Thoracic aorta (tissue), 2 donors: ENCODE measurements at places on chromosomes 4 and X. TPM values are rescaled to one million over a fixed set of nuclear protein-coding genes. Genes with fewer than 3 reads are reported as not detected.

- no peak for DNase-seq
- H3K27ac ChIP-seq: no peak overlapping the region
- H3K36me3 ChIP-seq: no peaks in the 10 kb centered on the region
- H3K4me3 ChIP-seq: no peak overlapping the region
- no peaks in the 10 kb centered on the region for H3K27me3 ChIP-seq
- H3K4me1 ChIP-seq: no peaks in the 10 kb centered on the region
Observed at GRCh38 chrX:5176766-5177165, 1051.9 kb downstream of the NLGN4X start.

GRCh38 chr4:14848229-14848628 lies 154.1 kb upstream of the CPEB2 start:
- no peaks in the 10 kb centered on the region for H3K27me3 ChIP-seq
- no peaks in the 10 kb centered on the region for H3K36me3 ChIP-seq
- no peak overlapping the region for H3K4me3 ChIP-seq
- peaks cover under 1% of the 10 kb centered on the region for H3K4me1 ChIP-seq
- no peak for DNase-seq
- H3K27ac ChIP-seq: no peak overlapping the region

DNA sequence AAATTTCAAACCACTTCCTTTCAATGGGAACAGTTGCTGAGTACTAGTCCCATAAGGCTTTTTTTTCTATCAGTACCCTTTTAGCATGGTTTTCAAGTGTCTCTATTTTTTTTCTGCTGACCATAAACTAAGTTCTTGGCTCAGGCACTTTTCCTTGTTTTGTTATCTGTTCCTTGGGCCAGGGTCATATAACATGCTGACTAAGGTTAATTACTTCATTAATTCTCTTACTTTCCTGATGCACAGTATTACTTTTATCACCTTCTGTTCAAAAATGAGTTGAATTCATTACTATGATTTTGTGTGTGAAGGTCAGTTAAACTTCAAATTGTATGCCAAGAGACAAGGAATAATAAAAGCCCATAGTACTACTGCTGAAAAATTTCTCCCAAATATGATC lies 19.7 kb upstream of the BTC start:
- no peaks in the 10 kb centered on the region for H3K4me1 ChIP-seq
- DNase-seq: no peak
- H3K27ac ChIP-seq: no peak overlapping the region
- H3K27me3 ChIP-seq: no peaks in the 10 kb centered on the region

- H3K4me3 ChIP-seq: no peak overlapping the region
- H3K36me3 ChIP-seq: no peaks in the 10 kb centered on the region
- no peak overlapping the region for H3K27ac ChIP-seq
- no peaks in the 10 kb centered on the region for H3K4me1 ChIP-seq
- DNase-seq: no peak
- H3K27me3 ChIP-seq: no peaks in the 10 kb centered on the region
Observed at GRCh38 chr4:152628128-152628527, 51.7 kb downstream of the TMEM154 start.

- DNase-seq: no peak
- no peaks in the 10 kb centered on the region for H3K27me3 ChIP-seq
Observed at GRCh38 chrX:153301746-153302145, 19.8 kb downstream of the PNMA6F start.

GRCh38 chr4:54879576-54879975 lies 221.8 kb downstream of the KIT start:
- DNase-seq: no peak
- H3K27me3 ChIP-seq: no peaks in the 10 kb centered on the region
- H3K36me3 ChIP-seq: no peaks in the 10 kb centered on the region
- H3K27ac ChIP-seq: no peak overlapping the region

GRCh38 chrX:96373047-96373355 lies 311.6 kb upstream of the DIAPH2 start:
- H3K27me3 ChIP-seq: no peaks in the 10 kb centered on the region
- no peak overlapping the region for H3K27ac ChIP-seq
- no peaks in the 10 kb centered on the region for H3K4me1 ChIP-seq
- H3K4me3 ChIP-seq: no peak overlapping the region
- DNase-seq: no peak

GRCh38 chrX:154775419-154776349 lies 13.0 kb downstream of the DKC1 start:
- no peaks in the 10 kb centered on the region for H3K4me1 ChIP-seq
- no peaks in the 10 kb centered on the region for H3K27me3 ChIP-seq
- peaks cover 14% of the 10 kb centered on the region for H3K36me3 ChIP-seq
- no peak for DNase-seq
- H3K4me3 ChIP-seq: no peak overlapping the region

GRCh38 chrX:55279832-55280231 lies 15.1 kb upstream of the PAGE3 start:
- no peak for DNase-seq
- H3K36me3 ChIP-seq: no peaks in the 10 kb centered on the region
- no peaks in the 10 kb centered on the region for H3K4me1 ChIP-seq
- no peak overlapping the region for H3K27ac ChIP-seq
- no peak overlapping the region for H3K4me3 ChIP-seq
- no peaks in the 10 kb centered on the region for H3K27me3 ChIP-seq

- H3K36me3 ChIP-seq: no peaks in the 10 kb centered on the region
- H3K27me3 ChIP-seq: no peaks in the 10 kb centered on the region
- H3K4me3 ChIP-seq: no peak overlapping the region
- H3K4me1 ChIP-seq: peaks cover 16% of the 10 kb centered on the region
- H3K27ac ChIP-seq: no peak overlapping the region
- no peak for DNase-seq
Observed at GRCh38 chr4:1204828-1205585, 32.6 kb upstream of the SPON2 start.

GRCh38 chrX:118510111-118510510 lies 14.5 kb downstream of the DOCK11 start:
- no peaks in the 10 kb centered on the region for H3K27me3 ChIP-seq
- peak overlapping the region; percentile 56 for H3K27ac ChIP-seq
- peaks cover 17% of the 10 kb centered on the region for H3K4me1 ChIP-seq
- DNase-seq: no peak

GRCh38 chr4:109033993-109034392 lies 268.5 kb downstream of the COL25A1 start:
- H3K4me3 ChIP-seq: no peak overlapping the region
- no peaks in the 10 kb centered on the region for H3K36me3 ChIP-seq
- no peaks in the 10 kb centered on the region for H3K4me1 ChIP-seq
- H3K27ac ChIP-seq: no peak overlapping the region

DNA sequence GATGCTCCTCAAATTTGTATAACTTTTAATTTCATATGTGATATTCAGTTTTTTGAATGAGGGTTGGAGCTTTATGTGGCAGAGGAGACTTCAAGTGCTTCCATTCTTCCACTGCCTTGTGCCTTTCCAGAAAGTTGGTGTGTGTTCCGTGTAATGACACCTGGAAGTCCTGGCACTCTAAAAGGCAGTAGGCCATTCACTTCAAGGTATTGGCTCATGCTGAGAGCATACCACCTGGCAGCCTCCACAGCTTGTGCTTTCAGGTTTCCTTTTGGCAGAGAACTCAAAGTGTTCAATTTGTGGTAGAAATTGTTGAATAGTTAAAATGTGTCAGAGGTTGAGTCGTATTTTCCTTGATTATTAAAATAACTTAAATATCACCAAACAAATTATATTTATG lies 49.6 kb downstream of the GRIA2 start:
- H3K4me3 ChIP-seq: no peak overlapping the region
- H3K36me3 ChIP-seq: no peaks in the 10 kb centered on the region

GRCh38 chr4:2324891-2325290 lies 63.0 kb upstream of the MXD4 start:
- no peaks in the 10 kb centered on the region for H3K27me3 ChIP-seq
- no peak for DNase-seq
- H3K4me1 ChIP-seq: no peaks in the 10 kb centered on the region
- no peak overlapping the region for H3K27ac ChIP-seq

- no peak overlapping the region for H3K27ac ChIP-seq
- H3K4me3 ChIP-seq: no peak overlapping the region
- no peak for DNase-seq
- no peaks in the 10 kb centered on the region for H3K36me3 ChIP-seq
- H3K4me1 ChIP-seq: no peaks in the 10 kb centered on the region
Observed at GRCh38 chr4:69471639-69472038, 24.1 kb downstream of the UGT2B4 start.

- DNase-seq: no peak
- H3K36me3 ChIP-seq: peaks cover 7% of the 10 kb centered on the region
- no peaks in the 10 kb centered on the region for H3K27me3 ChIP-seq
- peaks cover 4% of the 10 kb centered on the region for H3K4me1 ChIP-seq
- H3K27ac ChIP-seq: peak overlapping the region; percentile 74
Observed at GRCh38 chrX:71302461-71303213, 1.1 kb downstream of the ITGB1BP2 start.

- no peaks in the 10 kb centered on the region for H3K27me3 ChIP-seq
- no peaks in the 10 kb centered on the region for H3K4me1 ChIP-seq
- DNase-seq: no peak
- H3K36me3 ChIP-seq: no peaks in the 10 kb centered on the region
- H3K4me3 ChIP-seq: no peak overlapping the region
Observed at GRCh38 chrX:116824785-116825184, 362.0 kb upstream of the CT83 start.

- no peak overlapping the region for H3K4me3 ChIP-seq
- no peak overlapping the region for H3K27ac ChIP-seq
- no peak for DNase-seq
- H3K27me3 ChIP-seq: no peaks in the 10 kb centered on the region
Observed at GRCh38 chr4:93342738-93343137, 485.8 kb upstream of the ATOH1 start.

- H3K36me3 ChIP-seq: no peaks in the 10 kb centered on the region
- H3K4me3 ChIP-seq: no peak overlapping the region
- no peak for DNase-seq
- no peak overlapping the region for H3K27ac ChIP-seq
- no peaks in the 10 kb centered on the region for H3K27me3 ChIP-seq
Observed at GRCh38 chrX:262381-262909, 18.7 kb upstream of the PLCXD1 start.

GRCh38 chr4:79360006-79360405 lies 34.1 kb upstream of the NAA11 start:
- DNase-seq: no peak
- H3K4me3 ChIP-seq: no peak overlapping the region
- no peaks in the 10 kb centered on the region for H3K4me1 ChIP-seq
- H3K27me3 ChIP-seq: no peaks in the 10 kb centered on the region

DNA sequence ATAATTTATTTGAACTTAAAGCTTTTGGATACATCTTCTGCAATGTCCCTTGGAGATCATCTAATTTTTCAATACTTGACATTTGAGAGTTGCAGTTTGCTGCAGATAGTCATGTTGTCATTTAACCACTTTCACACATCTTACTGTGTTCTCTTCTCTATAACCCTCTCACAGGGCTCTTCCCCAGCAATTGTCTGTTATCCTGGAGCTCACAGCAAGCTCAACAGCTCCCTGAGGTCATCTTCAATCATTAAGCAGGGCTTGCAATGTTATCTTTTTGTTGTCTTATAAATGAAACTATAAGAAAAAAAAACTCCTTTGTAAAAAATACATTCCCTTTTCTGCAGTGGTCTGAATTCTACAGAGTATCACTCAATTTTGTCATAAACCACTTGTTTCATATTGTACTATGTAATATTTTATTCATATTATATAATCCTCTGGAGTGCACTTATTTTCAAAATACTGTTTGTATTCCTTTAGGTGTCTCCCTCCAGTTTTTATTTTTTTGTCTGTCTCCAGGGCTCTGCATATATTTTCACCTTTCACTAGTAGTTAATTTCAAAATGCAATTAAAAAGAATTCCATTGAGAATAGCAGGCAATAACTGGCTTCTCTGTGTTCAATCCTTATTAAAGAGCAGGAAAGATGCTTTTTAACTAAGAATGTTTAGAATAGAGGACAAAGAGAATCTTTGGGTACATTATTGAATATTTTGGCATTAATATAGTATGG lies 106.3 kb upstream of the ARSJ start:
- no peaks in the 10 kb centered on the region for H3K27me3 ChIP-seq
- no peak overlapping the region for H3K27ac ChIP-seq
- no peaks in the 10 kb centered on the region for H3K36me3 ChIP-seq
- no peak overlapping the region for H3K4me3 ChIP-seq

DNA sequence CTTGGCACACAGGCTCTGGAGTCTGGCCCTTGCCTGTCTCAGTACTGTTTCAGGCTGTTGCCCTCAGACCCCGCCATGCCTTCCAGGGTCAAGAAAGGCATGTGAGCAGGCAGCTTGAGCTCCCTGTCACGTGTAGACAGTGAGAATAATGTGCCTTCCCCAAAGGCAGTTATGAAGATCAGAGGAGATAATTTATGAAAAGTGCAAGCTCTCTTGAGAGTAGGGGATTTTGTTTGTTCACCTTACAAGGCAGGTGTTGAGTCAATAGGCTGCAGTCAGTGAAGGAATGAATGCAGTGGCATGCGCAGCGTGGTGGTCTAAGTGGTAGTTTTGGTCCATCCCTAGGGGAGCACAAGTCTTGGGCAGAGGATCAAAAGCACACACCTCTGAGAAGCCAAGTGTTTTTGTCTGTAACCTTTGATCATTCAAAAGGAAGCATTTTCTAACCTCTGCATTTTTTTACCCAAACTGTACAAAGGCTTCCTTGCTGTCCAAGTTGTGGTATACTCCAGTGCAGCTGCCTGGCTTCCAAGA lies 14.4 kb downstream of the HADH start:
- no peaks in the 10 kb centered on the region for H3K36me3 ChIP-seq
- no peak for DNase-seq
- no peak overlapping the region for H3K4me3 ChIP-seq
- H3K27ac ChIP-seq: no peak overlapping the region
- no peaks in the 10 kb centered on the region for H3K27me3 ChIP-seq
- peaks cover 45% of the 10 kb centered on the region for H3K4me1 ChIP-seq

DNA sequence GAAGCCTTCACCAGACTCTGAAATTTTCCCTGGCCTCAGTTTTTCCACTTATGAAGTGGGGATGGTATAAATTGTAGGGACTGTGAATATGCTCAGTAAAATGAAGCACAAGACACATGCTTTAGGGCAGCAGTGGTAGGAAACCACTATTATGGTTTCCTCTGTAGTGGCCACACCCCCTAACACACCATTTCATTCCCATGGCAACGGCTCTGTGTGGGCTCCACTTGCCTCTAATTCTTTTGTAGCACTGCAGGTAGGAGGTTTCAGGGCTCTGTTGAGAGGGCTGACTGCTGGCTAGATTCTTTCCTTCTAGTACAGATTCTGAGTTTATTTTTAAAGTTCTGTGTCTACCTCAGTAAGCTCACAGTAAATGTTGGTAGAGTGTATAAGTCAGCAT lies 3.5 kb upstream of the VMA21 start:
- no peak overlapping the region for H3K27ac ChIP-seq
- peaks cover 4% of the 10 kb centered on the region for H3K4me1 ChIP-seq
- no peaks in the 10 kb centered on the region for H3K36me3 ChIP-seq
- no peak overlapping the region for H3K4me3 ChIP-seq
- DNase-seq: no peak
- H3K27me3 ChIP-seq: no peaks in the 10 kb centered on the region

- H3K36me3 ChIP-seq: no peaks in the 10 kb centered on the region
- H3K27me3 ChIP-seq: no peaks in the 10 kb centered on the region
- no peak overlapping the region for H3K4me3 ChIP-seq
- no peak for DNase-seq
Observed at GRCh38 chr4:123317211-123317610, 79.4 kb upstream of the SPRY1 start.

MAGEA12 gene
- not detected for total RNA-seq

REELD1 gene
- total RNA-seq: 1.1 TPM

CLGN gene
- total RNA-seq: 0.21 TPM

PDGFC gene
- total RNA-seq: 32.8 TPM
